ENCODE measurements at places on chromosomes 13 and 19.

DNA sequence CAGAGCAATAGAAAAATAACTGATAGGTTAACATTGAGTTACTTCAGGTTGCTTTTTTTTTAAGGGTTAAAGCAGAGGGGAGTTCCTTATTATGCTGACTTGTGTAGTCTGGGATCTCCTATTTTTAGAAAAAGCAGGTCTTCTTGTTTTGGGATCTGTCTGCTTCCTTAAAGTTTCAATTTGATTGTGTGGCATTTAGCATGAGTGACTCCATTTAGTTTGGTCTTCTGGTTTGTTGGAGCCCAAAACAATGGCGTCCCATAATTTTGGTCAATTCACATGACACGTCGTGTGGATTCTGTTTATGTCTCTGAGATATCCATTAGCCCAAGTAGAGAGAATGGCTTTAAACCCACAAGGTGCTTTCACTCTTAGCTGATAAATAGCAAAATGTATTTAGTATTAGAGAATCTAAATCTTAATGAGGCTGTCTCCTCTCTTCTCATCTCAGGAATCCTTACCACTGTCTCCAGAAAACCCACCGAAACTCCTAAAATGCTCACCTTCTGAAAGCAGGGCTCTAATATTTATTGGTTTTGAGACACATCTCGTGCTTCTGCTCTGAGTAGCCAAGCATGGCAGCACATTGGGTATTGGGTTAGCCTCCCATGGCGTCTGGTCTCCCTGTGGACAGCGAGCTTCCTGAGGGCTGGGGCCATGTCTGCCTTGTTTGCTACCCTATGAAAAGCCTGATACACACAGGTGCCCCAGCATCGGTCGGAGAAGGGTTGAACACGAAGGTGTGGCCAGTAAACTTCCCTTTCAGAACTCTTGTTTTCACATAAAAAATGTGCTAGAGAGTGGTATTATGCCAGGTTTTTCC is 67.2 kb upstream of the GPR183 start:
- peak; percentile 22 for DNase-seq

- DNase-seq, result no peak
These were observed 241.1 kb upstream of the ATXN8OS start for GRCh38 chr13:69866555-69866954.

DNA sequence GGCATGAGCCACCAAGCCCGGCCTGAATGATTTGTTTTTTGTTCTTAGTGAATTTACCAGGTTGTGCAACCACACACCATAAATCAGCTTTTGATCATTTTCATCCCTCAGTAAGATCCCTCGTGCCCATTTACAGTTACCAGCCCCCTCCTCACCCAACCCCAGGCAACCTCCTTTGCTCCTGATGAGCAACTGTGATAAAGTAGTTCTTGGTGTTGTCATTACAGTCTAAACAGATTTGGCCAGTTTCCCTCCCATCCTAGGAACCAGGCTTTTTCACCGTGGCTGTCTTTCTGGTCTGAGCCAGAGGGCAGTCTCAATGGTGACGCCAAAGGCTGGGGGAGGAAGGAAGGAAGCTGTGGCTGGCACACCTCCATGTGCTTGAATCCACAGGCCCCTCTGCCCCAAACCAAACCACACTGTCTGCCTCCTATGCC is 61.2 kb upstream of the WDFY2 start:
- DNase-seq, result peak; percentile 38

- DNase-seq, result no peak
These were observed 254.4 kb downstream of the DLEU7 start for GRCh38 chr13:50589139-50589538.

DNA sequence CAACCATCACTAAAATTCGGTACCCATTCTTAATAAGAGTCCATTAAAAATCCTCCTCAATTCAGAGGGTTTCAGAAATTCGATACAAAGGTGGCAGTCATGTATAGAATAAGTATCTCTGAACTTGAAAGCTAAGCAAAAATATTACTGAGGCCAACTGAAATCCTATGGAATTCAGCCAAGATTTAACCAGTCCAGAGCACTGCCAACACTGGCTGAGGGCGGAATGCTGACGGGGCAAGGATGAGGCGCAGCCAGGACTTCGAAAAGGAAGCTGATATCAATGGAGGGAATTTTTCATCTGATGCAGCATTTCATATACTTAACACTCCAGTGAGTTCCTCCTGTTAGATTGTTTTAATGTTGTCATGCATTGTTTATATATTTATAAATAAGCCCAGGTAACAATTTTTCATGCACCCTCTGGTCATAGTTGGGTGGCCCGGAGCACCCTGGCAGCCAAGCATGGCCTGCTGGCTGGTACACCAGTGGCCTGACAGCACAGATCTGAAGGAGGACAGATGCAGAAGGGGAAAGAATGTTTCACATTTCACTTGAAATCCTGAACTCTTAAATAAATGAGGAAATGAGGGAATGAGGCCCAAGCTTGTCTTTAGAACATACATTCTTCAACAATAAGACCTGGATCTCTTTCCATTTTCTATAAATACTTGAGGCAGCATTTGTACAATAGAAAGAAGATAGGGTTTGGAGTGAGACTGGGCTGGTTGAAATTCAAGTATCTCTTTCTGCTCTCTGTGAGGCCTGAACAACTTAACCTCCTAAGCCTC is 41.5 kb downstream of the WDFY2 start:
- DNase-seq, result no peak

DNA sequence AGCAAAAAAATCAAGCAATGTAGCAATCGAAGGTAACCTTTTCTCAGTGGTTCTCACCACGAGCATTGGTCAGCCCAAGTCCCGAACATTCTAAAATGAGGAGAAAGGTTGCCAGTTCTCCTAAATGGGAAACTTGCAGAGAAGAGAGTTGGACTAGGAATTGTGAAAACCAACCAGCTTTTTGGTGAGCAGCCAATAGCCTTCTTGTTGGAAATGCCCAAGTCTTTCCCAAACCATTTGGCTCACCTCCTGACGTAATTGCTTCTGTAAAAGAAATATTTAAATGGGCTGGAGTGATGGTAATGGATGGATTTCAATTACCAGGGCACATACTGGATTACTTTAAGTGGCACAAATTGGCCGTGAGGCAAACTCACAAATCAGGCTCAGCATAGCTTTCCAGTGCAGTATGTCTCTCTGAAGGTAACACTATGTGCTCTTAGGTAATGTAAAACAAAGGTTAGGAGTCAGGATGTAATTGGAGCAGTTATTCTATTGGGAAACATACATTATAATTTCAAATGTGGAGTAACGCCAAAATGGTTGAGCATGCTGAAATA is 423.2 kb downstream of the KLF5 start:
- no peak for DNase-seq

- no peak for DNase-seq
These were observed 12.8 kb downstream of the ZNF439 start for GRCh38 chr19:11861301-11861700.

- no peak for DNase-seq
These were observed 168.4 kb upstream of the CSNK1A1L start for GRCh38 chr13:37273836-37274235.

DNA sequence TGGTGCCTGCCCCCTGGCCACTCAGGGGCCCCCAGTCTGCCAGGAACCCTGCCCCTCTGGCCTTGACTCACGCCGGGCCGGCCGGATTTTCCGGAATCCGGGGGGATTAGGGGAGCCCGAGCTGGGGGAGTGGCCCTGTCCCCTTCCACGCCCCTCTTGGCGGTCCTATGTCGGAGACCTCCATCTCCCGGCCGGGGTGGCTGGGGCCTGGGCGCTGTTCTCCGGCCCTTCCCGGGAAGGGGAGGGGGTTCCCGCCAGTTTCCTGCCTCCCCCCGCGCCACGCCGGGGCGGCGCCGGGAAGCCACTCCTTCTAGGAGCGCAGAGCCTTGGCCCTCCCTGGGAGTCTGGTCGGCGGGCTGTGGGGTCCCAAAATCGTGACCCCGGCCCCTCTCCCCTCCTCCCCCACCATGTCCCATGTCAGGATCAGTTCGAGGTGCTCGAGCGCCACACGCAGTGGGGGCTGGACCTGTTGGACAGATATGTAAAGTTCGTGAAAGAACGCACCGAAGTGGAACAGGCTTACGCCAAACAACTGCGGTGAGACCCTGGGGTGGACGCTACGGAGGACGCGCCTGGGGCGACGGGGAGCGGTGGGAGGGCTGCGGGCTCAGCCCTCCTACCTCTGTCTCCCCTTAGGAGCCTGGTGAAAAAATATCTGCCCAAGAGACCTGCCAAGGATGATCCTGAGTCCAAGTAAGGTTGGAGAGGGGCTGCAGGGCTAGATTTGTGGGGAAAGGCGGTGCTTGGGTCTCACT is 1.3 kb downstream of the TRIP10 start:
- peak; percentile 52 for DNase-seq

DNA sequence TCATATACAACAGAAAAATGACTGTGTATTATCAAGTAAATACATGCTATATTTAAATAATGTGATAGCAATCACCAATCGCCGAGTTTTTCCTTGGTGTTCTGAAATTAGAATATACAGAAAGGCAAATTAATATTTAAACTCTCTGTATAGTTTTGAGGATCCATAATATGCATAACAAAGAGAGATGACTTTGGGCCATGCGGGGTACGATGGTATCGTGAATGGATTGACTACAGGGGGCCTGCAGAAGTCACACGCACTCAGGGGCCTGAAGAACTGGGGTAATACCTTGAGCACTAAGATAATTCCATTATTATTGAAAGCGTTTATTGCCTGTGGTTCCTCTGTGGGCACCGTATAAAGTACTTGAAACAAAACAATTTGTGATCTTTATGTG is 314.0 kb downstream of the TEX29 start:
- DNase-seq, result no peak

DNA sequence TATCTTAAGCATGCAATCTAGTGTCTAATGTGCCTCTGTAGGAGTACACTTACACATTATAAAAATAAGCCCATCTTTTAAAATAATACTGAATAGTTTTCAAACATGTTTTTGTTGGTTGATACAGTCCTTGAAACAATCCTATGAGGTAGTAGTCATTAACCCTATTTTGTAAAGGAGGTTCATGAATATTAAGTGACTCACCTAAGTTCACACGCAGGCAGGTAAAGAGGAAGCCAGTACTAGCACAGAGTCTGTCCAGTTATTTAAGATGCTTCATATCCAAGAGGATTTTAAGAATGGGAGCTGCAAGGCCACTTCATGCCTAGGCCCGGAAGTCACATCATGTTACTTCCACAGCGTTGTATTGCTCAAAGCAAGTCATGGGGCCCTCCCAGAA is 121.0 kb upstream of the MAB21L1 start:
- DNase-seq, result no peak

GRCh38 chr19:19540715-19541515 is 2.9 kb downstream of the CILP2 start:
- DNase-seq, result peak; percentile 84

GRCh38 chr13:33692531-33692930 is 125.4 kb upstream of the RFC3 start:
- no peak for DNase-seq

GRCh38 chr19:41811036-41811435 is 14.6 kb downstream of the CEACAM3 start:
- no peak for DNase-seq

DNA sequence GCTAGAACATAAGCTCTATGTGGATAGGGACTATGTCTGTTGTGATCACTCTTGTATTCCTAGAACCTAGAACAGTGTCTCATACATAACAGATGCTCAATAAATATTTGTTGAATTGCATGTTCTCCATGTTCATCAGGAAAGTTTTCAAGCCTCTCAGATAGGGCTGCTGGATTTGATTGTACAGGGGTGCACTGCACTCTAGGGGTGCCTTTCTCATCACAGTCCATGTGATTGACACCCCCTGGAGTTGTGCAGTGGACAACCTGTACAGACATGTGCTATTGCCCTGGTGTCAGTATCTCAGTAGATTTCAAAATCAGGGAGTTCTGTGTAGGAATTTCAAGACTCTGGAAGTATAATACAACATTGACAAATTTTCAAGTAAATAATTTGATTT is 58.9 kb downstream of the MBNL2 start:
- no peak for DNase-seq

- DNase-seq, result no peak
These were observed 27.6 kb downstream of the ELL start for GRCh38 chr19:18494267-18494607.

DNA sequence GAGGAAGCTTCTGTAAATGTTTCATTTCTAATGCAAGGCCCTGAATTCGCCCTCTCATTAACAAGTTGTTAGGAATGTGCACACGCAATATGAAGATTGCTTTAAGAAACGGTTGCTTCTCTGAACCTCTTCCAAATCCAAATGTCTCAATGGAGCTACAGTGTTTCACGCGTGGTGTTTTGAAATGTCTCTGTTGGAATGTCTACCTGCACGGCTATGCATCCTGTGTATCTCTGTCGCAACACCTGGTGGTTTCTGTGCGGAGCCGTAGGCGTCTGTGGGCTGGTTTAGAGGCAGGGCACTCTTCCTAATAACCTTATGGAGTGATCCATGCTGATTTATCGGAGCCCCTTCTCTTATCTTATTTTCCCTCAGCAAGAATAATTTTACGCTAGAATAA is 1584.2 kb upstream of the SLC10A2 start:
- no peak for DNase-seq

DNA sequence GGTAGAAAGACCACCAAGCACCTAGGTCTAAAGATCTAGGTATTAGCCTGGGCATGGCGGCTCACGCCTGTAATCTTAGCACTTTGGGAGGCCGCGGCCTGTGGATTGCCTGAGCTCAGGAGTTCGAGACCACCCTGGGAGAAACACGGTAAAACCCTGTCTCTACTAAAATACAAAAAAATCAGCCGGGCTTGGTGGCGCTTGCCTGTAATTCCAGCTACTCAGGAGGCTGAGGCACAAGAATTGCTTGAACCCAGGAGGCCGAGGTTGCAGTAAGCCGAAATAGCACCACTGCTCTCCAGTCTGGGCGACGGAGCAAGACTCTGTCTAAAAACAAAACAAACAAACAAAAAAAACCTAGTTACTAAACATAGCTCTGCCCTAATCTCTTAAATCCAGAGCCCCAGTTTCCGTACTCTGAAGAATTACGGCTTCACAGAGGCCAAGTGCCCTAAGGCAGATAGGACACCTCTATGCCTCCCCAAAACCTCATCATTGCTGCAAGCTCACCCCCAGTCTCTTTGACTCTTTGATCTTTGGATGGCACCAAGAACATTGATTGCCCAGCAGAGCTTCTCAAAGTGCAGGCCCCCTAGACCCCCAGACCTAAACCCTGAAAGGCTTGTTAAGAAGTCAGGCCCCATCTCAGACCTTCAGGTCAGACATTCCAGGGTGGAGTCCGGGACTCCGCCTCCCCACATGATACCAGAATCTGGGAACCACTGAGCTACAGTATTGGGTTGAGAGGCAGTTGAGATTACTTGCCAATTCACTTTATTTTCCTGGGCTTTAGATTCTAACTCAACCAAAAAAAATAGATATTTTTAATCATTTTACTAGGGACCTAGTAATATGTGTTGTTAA is 2.8 kb downstream of the COL4A2 start:
- DNase-seq, result no peak

DNA sequence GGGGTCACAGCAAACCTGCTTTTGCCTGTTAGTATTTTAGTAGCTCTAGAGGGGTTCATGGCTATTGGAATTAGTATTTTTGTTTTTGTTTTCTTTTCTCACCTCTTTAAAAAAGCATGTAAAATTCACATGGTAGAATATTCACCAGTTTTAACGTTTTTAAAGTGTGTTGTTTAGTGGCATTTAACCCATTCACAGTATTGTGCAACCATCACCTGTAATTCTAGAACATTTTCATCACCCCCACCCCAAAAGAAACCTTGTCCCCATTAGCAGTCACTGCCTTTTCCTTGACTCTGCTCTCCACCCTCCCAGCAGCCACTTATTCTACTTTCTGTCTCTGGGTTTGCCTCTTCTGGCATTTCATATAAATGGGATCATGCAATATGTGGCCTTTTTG is 39.8 kb downstream of the GATAD2A start:
- DNase-seq, result no peak

Measured in activated T-cell treated with anti-CD3 and anti-CD28 coated beads, Interleukin-2, amount 50 U/mL, for 24 hours (primary cell).